ENCODE measurements at places on chromosomes 16 and 17. TPM values are rescaled to one million over a fixed set of nuclear protein-coding genes. Genes with fewer than 3 reads are reported as not detected.

PSMD11 gene
- total RNA-seq, result 232 TPM

SOX9 gene
- total RNA-seq, result 8.9 TPM

MPP2 gene
- total RNA-seq, result 1.8 TPM

CRYBA1 gene
- not detected for total RNA-seq
